ENCODE measurements at places on chromosomes 3 and 15. TPM values are rescaled to one million over a fixed set of nuclear protein-coding genes. Genes with fewer than 3 reads are reported as not detected.

- peaks cover 12% of the 10 kb centered on the region for H3K4me1 ChIP-seq
- no peak overlapping the region for H3K27ac ChIP-seq
- no peaks in the 10 kb centered on the region for H3K36me3 ChIP-seq
- H3K27me3 ChIP-seq = no peaks in the 10 kb centered on the region
Measured at GRCh38 chr3:172034786-172035685, 4.3 kb upstream of the FNDC3B start.

DNA sequence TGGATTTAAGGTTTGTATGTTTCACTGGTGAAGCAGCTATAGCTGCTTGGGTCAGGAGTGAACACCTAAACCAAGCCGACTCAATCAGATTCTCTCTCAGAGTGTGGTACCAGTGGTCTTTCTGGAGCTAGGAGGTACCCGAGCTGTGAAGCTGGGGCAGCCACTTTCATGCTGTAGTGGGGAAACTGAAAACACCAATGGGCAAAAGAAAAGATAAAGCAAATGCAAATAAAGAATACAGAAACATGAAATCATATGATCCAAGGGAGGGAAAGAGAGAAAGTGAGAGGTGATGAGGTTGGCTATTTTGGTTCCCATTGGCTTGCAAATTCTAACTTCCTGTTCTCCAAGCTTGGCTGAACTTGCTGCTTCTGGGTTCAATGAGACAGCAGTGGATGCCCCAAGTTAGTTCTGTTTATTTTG is 212.3 kb upstream of the CFAP20DC start:
- no peak for DNase-seq
- no peak overlapping the region for H3K4me3 ChIP-seq
- no peaks in the 10 kb centered on the region for H3K36me3 ChIP-seq
- no peak overlapping the region for H3K27ac ChIP-seq
- H3K27me3 ChIP-seq = no peaks in the 10 kb centered on the region

GRCh38 chr3:41972802-41973201 is 10.9 kb upstream of the ULK4 start:
- H3K36me3 ChIP-seq = no peaks in the 10 kb centered on the region
- H3K27ac ChIP-seq = no peak overlapping the region
- H3K4me1 ChIP-seq = no peaks in the 10 kb centered on the region

IGF2BP2 gene
- 0.50 TPM for total RNA-seq

DNA sequence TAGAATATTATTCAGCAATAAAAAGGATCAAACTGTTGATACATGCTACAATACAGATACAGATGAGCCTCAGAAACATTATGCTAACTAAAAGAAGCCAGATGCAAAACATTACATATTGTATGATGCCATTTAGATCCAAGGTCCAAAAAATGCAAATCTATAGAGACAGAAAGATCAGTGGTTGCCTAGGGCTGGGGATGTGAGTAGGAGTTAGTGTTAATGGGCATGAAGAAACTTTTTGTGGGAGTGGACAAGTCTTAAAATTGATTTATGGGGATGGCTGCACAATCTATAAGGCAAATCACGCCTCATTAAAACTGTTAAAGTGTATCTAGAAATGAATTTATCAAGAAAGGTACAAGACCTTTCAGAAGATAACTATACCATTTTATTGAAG is 45.0 kb downstream of the EHHADH start:
- no peak for DNase-seq
- no peaks in the 10 kb centered on the region for H3K36me3 ChIP-seq
- no peak overlapping the region for H3K4me3 ChIP-seq
- H3K27ac ChIP-seq = no peak overlapping the region
- H3K4me1 ChIP-seq = peaks cover 3% of the 10 kb centered on the region

DNA sequence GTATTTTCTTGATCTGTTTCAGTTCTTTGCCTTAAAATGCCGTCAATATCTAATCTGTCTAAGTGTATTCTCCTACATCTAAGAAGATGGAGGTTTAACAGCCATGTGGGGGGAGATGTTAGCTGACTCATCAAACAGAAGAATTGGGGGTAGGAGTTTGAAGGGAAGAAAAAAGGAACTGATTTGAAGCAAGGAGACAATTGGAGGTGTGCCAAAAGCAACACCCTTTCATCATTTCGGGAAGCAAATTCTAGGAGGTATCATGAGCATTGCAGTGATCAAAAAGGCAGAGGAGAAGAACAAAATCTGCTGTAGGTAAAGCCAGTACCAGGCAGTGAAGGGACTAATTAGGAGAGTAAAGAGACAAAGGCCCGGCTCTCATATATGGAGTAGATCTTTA is 337.3 kb upstream of the TBC1D5 start:
- no peak for DNase-seq
- no peaks in the 10 kb centered on the region for H3K36me3 ChIP-seq
- no peak overlapping the region for H3K4me3 ChIP-seq
- H3K27me3 ChIP-seq = peaks cover 4% of the 10 kb centered on the region

SSUH2 gene
- total RNA-seq = not detected

- H3K4me1 ChIP-seq = no peaks in the 10 kb centered on the region
- no peak overlapping the region for H3K4me3 ChIP-seq
- H3K36me3 ChIP-seq = no peaks in the 10 kb centered on the region
- no peak for DNase-seq
- H3K27me3 ChIP-seq = no peaks in the 10 kb centered on the region
- H3K27ac ChIP-seq = no peak overlapping the region
Measured at GRCh38 chr15:23457890-23458289, 10.8 kb upstream of the GOLGA6L2 start.

GRCh38 chr3:144821583-144821982 is 850.0 kb downstream of the DIPK2A start:
- H3K4me1 ChIP-seq = no peaks in the 10 kb centered on the region
- no peak overlapping the region for H3K4me3 ChIP-seq
- no peaks in the 10 kb centered on the region for H3K36me3 ChIP-seq
- DNase-seq = no peak

DNA sequence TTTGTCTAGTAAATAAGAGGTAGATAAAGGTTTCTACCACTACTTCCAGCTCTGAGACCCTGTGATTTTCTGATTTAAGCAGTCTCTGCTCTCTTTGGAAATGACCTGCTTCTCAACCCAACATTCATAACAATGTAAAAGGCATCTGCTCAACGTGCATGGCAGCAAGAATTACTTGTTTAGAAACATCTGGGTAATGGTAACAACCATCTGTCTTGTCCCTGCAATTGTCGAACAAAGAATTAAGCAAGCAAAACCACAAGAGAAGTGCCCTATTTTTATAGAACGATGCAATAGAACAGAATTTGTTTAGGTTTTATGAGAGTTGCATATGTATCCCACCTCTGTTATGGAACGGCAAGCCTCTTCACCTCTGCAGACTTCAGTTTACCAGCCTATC is 7.1 kb upstream of the FSIP1 start:
- H3K4me3 ChIP-seq = no peak overlapping the region
- DNase-seq = no peak

CCR8 gene
- total RNA-seq = 2.1 TPM

- H3K4me1 ChIP-seq = no peaks in the 10 kb centered on the region
- H3K27ac ChIP-seq = no peak overlapping the region
- H3K4me3 ChIP-seq = no peak overlapping the region
- no peaks in the 10 kb centered on the region for H3K36me3 ChIP-seq
Measured at GRCh38 chr3:44077267-44077666, 164.4 kb upstream of the TOPAZ1 start.

DNA sequence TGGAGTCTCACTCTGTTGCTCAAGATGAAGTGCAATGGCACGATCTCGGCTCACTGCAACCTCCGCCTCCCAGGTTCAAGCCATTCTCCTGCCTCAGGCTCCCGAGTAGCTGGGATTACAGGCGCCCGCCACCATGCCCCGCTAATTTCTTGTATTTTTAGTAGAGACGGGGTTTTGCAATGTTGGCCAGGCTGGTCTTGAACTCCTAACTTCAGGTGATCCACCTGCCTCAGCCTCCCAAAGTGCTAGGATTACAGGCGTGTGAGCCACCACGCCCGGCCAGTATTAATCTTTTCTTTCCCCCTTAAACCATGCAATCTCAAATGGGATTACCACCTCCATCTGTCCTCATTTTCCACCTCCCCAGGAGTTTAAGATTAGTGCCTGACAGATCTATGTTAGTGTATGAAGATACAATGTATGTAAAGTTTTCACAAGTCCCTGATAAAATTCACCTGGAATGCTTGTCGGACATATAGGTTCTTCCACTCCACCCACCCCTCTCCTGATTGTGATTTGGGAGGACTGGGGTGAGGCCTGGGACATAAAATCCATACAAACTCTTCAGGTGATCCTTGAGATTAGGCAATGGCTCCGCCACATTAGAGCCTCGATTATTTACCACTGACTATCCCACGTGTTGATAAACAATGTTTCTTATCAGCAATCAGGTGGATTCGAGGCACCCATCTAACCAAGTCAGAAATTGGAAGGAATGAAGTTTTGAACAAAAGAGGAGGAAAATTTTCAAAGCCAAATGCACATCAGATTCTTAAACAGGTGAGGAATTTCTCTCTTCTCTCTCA is 1.2 kb downstream of the PARL start:
- peaks cover 37% of the 10 kb centered on the region for H3K4me1 ChIP-seq
- peaks cover under 1% of the 10 kb centered on the region for H3K36me3 ChIP-seq
- H3K27ac ChIP-seq = no peak overlapping the region
- peak overlapping the region; percentile 97 for H3K4me3 ChIP-seq

GRCh38 chr15:40367371-40367685 is 9.3 kb downstream of the DISP2 start:
- H3K36me3 ChIP-seq = no peaks in the 10 kb centered on the region
- H3K4me3 ChIP-seq = peak overlapping the region; percentile 69
- peaks cover 33% of the 10 kb centered on the region for H3K4me1 ChIP-seq
- peak overlapping the region; percentile 1 for H3K27ac ChIP-seq
- no peak for DNase-seq

GRCh38 chr3:186902154-186902553 is 28.2 kb upstream of the ST6GAL1 start:
- DNase-seq = no peak
- H3K27me3 ChIP-seq = no peaks in the 10 kb centered on the region
- peaks cover 7% of the 10 kb centered on the region for H3K4me1 ChIP-seq

SUSD5 gene
- not detected for total RNA-seq

GRCh38 chr3:142353571-142353970 is 94.3 kb downstream of the XRN1 start:
- no peak overlapping the region for H3K4me3 ChIP-seq
- no peak overlapping the region for H3K27ac ChIP-seq
- DNase-seq = no peak

GRCh38 chr3:16181361-16181760 is 6.9 kb downstream of the GALNT15 start:
- H3K36me3 ChIP-seq = no peaks in the 10 kb centered on the region
- no peaks in the 10 kb centered on the region for H3K27me3 ChIP-seq
- no peak overlapping the region for H3K4me3 ChIP-seq
- peaks cover 7% of the 10 kb centered on the region for H3K4me1 ChIP-seq
- no peak overlapping the region for H3K27ac ChIP-seq

DNA sequence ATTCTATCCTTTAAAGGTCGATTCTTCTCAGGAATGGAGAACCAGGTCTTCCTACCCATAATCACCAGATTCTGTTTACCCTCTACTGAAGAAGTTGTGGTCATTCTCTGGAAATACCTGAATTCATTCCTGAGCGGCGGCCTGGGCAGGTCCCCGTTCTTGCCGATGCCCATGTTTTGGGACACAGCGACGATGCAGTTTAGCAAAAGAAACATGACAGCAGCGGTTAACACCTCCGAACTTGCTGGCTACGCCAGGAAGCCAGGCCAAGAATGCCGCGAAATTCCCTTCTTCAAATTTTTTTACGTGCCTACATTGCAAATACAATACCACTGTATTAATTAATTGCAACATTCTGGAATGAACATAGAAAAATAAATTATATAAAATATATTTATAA is 1.4 kb downstream of the DHFR2 start:
- no peaks in the 10 kb centered on the region for H3K27me3 ChIP-seq
- no peak for DNase-seq
- H3K36me3 ChIP-seq = peaks cover 16% of the 10 kb centered on the region
- H3K27ac ChIP-seq = no peak overlapping the region
- H3K4me1 ChIP-seq = peaks cover 12% of the 10 kb centered on the region
- H3K4me3 ChIP-seq = no peak overlapping the region

DNA sequence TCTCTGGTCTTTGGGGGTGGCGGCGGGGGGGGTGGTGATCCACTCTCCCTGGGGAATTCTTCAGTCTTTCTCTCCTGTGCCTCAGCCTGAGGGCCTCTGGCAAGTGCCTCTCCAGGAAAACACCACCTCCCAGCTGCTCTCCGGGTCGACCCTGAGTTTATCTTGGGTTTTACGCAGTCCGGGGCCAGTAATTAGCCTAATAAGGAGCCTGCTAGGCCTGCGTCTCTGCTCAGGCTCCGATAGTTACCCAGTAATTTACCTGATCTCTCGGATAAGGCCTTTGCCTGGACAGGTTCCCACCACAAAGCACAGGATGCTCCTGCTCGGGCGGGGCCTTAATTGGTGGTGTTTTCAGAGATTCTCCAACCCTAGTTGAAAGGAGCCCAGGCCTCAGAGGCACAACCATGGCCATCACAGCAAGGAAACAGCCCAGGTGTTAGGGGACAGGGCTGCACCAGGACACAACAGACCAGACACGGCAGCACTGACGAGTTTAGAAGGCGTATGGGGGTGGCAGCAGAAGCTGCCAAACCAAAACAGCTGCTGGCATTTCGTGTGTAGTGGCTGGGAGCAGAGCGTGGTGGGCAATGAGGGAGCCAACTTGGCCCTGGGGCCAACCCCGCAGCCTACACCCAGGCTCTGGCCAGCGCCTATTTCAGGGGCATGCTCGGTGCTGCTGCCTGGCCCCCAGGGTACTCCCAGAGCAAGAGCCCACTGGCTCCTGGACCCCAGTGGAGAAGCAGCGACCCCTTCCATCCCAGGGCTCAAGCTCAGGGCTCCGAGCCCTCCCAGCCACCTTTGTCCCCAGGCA is 71.4 kb downstream of the KLF13 start:
- H3K4me3 ChIP-seq = no peak overlapping the region
- no peak overlapping the region for H3K27ac ChIP-seq
- no peak for DNase-seq
- no peaks in the 10 kb centered on the region for H3K36me3 ChIP-seq
- no peaks in the 10 kb centered on the region for H3K27me3 ChIP-seq
- H3K4me1 ChIP-seq = peaks cover 23% of the 10 kb centered on the region

CATSPER2 gene
- total RNA-seq = 3.0 TPM

DNA sequence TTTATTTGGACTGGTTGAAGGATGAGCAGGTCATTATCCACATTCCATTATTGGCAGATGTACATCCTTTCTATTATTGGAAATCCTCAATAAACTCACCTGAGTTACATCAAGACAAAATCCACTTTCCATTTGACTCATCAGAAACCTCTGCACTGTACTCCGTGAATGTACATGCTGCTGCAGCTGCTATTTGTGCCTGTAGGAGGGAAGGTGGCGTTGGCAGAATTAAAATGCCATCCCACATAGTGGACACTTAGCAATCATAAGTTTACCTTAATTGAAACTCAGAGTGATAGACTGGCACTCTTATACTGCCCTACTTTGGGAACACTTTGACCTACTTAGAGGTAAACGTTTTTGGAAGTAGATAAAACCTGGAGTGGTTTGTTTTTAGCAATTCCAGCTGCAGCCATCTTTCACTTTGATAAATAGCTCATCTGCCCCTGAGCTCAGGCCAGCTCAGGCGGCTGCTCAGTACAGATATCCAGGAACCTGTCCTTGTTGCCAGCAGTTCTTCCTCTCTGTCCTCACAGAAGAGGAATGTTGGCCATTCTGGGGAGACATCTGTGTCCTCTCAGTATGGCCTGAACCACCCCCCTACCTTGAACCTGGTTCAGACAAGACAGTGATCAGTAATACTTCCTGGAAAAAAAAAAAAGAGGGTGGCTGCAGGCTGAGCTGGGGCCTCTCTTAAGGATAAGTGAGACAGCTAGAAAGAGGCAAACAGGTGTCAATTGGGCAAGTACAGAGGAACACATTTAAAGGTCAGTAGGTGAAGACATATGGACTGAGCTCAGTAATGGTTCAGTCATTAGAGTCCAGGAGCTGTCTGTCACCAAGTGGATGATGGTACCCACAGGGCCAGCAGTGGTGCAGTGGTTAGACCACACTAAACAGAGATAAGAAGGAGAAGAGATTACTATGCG is 153.4 kb upstream of the UMPS start:
- H3K27me3 ChIP-seq = peaks cover 3% of the 10 kb centered on the region
- no peak overlapping the region for H3K27ac ChIP-seq
- H3K36me3 ChIP-seq = no peaks in the 10 kb centered on the region
- H3K4me1 ChIP-seq = no peaks in the 10 kb centered on the region
